ENCODE measurements at places on chromosomes 2 and 18.

DNA sequence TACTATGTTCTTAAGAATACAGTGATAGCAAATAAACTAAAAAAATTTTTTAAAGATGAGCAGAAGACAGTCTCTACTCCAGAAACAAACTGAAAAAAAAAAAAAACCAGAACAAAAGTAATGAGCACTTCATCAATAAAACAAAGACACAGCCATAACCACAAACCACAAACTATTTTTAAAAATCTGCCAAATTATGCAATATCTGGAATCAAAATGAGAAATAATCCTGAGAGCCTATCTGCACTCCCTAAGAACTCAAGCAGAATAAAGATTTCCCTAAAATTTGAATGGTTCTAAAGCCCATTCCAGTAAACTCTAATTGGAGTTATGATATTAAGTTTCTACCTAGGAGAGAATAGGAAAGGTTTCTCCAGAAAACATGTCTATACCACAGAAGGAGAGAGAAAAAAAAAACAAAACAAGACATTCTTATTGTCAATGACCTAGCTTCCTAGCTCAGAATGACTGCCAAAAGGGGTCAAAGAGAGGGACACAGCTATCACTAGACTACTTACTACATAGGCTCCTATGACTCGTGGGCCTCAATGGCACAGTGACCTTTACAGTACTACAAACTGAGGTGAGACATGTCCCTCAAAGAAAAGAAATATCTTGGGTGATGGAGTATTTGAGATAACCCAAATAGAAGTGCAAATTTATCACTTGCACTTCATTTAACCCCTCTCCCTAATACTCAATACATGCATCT is 262.8 kb downstream of the ZEB2 start:
- no peak for DNase-seq
- H3K4me3 ChIP-seq = no peak overlapping the region
- no peaks in the 10 kb centered on the region for H3K27me3 ChIP-seq
- H3K36me3 ChIP-seq = peaks cover 52% of the 10 kb centered on the region
- peaks cover 14% of the 10 kb centered on the region for H3K4me1 ChIP-seq

- no peaks in the 10 kb centered on the region for H3K27me3 ChIP-seq
- no peak overlapping the region for H3K4me3 ChIP-seq
- DNase-seq = no peak
- no peak overlapping the region for H3K27ac ChIP-seq
- no peaks in the 10 kb centered on the region for H3K36me3 ChIP-seq
Observed at GRCh38 chr2:188682838-188683237, 291.3 kb upstream of the COL3A1 start.

DNA sequence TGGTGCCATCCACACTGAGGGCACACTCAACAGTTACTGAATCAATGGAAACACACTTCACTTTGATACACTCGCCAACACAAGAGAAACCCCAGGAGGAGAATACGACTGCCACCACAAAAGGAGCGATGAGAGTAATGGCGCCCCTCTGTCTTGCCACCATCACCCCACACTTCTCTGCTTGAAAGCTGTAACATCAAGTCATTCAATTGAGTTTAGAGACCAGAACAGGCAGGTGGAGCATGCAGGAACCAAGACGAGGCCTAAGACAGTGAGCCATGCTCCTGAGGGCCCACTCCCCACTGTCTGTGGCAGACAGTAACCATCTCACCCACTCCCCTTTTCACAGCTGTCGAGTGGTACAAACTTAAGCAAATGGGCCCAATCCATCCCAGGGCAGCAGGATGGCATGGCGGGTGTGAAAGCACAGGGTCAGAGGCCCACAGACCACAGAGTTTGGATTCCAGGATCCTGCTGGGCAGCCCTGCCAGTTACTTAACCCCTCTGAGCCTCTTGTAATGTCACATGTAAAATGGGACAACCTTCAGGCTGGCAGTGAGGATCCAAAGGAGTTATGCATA is 101.9 kb downstream of the TNS1 start:
- peaks cover 8% of the 10 kb centered on the region for H3K4me1 ChIP-seq
- no peaks in the 10 kb centered on the region for H3K36me3 ChIP-seq
- H3K27me3 ChIP-seq = peaks cover 11% of the 10 kb centered on the region
- H3K27ac ChIP-seq = no peak overlapping the region

GRCh38 chr18:37566479-37567060 is 972 bp upstream of the CELF4 start:
- H3K4me3 ChIP-seq = peak overlapping the region; percentile 69
- peaks cover 78% of the 10 kb centered on the region for H3K27me3 ChIP-seq
- peaks cover 9% of the 10 kb centered on the region for H3K4me1 ChIP-seq
- no peaks in the 10 kb centered on the region for H3K36me3 ChIP-seq
- DNase-seq = no peak

Data from stimulated activated naive B cell treated with anti-CD40 and anti-IgM and Interleukin-4, amounts not matched to agents 10 μg/mL and 1 μg/mL and 100 μg/mL, for 72 hours (primary cell).